ENCODE measurements at places on chromosomes 16 and 17.

DNA sequence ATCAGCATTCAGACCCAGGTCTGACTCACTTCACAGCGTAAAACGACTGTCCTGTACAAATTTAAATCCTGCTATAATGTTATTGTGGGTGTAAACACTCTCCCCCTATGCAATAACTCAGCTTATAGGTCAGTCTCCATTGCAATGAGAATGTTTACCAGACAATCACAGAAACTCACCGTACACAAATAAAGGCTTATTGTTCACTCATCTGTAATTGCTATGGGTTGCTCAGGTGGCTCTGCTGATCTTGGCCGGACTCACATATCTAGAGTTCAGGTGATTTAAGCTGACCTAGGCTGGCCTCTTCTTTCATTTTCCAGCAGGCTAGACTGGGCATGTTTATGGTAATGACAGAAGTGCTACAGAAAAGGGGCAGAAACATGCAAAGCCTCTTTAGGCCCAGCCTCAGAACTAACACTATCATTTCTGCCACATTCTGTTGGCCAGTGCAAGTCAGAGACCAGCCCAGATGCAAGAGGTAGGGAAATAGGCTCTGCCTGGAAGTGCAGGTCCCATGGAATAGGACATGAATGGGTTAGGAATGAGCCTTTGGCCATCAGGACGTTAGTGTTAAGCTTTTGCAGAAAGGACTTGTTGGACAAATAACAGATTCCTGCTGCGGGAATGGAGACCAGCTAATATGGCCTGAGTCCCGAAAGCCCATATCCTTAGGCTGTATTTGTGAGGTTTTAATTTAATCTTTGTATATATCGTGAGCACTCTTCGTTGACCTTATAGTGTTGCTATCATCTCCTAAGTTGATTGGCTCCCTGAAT is 44.0 kb downstream of the HLF start:
- no peak for DNase-seq

- DNase-seq: no peak
These were observed 662.5 kb upstream of the SOX9 start for GRCh38 chr17:71458322-71458721.

DNA sequence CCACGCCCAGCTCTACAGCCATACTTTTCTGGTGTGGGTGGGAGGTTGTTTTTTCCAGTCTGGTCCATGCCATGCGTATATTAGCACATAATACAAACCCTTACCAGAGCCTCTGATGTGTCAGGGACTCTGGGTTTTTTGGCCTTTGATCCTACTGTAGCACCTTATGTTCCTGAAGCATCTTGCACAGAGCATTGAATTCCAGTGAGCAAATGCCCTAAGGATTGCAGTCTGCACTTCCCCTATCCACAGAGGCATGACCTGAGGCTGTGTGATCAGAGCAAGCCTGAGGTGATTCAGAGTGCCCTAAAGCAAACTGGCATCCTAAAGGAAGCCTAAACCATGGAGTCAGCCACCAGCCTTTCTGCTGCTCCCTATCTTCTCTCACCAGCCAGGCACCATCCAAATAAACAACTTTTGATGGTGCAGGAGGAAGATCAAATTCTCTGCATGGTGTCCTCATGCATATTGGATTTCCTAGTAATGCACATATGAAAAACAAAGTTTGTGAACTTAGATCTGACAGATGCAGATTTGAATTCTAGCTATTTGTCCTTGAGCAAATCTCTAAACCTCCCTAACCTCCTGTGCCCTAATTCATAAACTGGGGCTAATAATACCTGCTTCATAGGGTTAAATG is 41.2 kb upstream of the HAS3 start:
- DNase-seq: no peak

DNA sequence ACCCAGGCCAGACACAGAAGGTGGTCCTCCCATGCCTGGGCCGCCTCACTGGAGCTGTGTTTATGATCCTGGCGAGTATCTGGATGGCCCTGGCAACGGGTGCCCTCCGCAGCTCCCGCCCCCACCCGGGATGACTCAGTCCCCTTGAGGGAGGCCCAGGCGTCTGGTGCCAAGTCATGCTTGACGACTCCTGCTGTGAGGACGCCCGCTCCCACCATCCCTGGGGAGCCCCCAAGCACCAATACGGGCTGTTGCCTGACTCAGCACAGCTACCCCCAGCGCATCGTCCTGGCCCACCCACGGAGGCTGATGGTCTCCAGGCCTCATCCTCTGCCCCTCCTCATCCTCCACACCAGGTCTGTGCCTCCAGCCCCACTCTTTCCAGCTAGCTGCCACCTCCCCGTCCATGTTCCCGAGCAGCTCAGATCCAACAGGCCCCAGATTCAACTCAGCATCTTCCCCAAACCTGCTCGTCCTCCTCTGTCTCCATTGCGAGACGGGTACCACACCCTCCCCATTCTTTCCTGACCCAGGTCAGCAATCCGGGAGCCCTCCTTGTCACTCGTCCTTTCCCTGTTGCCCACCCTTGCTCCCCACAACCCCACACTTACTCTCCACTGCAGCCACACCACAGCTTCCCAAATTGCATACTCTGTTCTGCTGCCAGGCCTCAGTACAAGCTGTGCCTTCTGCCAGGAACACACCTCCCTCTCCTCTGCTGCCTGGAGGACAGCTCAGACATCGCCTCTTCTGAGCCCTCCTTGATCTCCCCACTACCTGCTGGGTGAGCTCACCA is 2.6 kb downstream of the CAMKK1 start:
- DNase-seq: no peak

GRCh38 chr17:5078106-5079028 is at the start of gene ZFP3:
TSS of gene ZFP3 (plus strand) at chr17:5078467. CDS start at chr17:5091505, 13,038 bp downstream.
- DNase-seq: peak; percentile 85

GRCh38 chr17:44487170-44487569 is 16.0 kb downstream of the GPATCH8 start:
- DNase-seq: no peak

DNA sequence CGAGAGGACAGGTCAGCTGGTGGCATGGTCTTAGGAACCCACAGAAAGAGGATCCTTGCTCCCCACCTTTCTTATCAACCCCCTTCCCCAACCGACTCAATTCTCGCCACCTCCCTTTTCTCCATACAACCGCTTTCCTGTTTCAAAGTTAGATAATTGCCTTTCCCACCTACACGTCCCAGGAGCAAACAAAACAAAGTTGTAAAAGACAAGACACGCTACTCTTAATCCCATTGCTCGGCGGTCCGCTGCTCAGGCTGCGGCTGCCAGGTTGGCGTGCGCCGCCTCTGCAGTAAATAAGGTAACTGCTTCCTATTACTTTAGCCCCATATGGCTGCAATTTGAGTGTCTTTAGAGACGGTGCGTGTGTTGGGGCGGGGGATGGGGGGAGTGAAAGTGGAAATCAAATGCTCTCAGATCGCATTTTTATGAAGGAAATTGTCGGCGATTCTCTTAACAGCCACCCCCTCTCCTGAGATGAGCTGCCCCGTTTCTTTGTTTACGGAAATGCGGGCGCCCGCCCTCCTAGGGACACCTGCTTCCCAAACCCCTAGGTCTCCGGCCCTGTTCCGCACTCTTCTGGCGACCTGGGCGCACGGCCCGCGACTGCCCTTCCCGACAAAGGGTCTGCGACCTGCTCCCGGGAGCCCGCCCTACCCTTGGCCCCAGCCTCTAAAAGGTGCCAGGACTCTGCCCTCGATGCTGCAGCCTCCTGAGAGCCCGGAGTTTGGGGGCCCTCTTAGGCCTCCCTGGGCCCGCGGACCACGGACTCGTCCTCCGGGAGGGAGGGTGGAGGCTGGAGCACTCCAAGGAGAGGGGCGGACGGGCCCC is 3.7 kb upstream of the CBX8 start:
- peak; percentile 54 for DNase-seq

DNA sequence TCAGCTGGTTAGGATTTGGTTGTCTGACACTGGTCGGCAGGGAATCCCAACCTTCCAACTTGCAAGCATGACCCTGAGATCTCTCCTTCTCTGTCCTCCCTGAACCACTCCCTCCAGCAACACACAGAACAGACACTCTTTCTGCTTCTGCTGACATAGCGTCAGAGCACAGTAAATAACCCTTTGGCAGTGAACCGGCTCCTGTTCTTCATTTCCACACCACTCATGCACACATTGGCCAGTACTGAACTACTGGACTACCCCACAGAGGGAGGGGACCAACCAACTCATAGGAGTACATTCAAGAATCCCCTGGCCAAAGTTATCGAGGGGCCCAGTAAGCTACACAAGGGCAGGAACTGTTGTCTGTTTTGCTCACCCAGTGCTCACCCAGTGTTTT is 138.2 kb downstream of the ZNF423 start:
- DNase-seq: no peak

GRCh38 chr17:65918916-65919315 is 273.0 kb downstream of the CEP112 start:
- no peak for DNase-seq

DNA sequence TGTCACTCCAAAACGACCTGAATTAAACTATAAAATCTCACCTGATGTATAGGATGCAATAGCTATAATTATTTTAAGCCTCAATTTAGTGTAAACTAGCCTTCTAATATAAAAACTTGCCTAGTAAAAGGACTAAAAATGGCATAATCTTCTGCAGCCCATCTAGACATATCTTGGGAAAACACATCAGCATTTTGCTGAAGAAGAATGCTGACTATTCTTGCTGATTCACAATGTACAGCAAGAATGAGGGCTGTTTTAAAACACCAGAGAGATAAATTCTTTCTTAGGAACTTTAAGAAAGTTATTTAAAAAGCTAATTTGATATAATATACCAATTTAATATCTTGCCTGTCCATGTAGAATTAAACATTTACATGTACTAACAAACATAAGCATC is 63.2 kb downstream of the SHCBP1 start:
- DNase-seq: no peak

- peak; percentile 70 for DNase-seq
These were observed 7.1 kb upstream of the FTSJ3 start for GRCh38 chr17:63834431-63835166.

- DNase-seq: no peak
These were observed 258.0 kb downstream of the PMP22 start for GRCh38 chr17:15007147-15007553.

GRCh38 chr16:4680673-4681470 is 12.5 kb upstream of the NUDT16L1 start:
- no peak for DNase-seq

- DNase-seq: no peak
These were observed 173.6 kb downstream of the PHKB start for GRCh38 chr16:47634727-47635126.

DNA sequence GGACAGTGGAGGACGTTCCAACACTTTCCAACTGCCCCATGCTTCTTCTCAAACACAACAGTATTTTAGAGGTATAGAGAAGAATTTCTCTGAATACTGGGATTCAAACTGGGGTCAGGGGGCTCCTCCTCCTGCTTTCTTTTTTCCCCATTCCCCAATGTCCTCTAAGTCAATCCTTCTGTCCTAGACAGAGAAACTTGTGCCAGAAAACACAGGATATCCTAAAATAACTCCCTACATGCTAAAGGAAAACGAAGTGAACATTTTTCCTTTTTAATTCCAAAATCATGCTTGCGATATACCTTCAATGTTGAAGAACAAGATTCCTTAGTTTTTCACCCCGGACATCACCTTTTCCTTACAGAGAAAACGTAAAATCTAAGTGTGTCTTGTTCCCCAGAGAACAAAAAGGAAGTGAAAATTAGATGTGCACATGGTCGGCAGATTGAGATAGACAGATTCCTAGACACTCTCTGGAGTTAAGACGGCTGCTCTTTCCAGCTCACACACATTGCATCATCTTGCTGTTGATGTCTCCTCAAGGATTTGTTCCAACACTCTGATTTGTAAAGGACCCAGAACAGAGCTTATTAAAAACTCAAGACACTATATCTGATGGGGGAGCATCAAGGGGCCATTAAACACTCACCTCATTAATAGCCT is 228.2 kb downstream of the GRIN2A start:
- no peak for DNase-seq

DNA sequence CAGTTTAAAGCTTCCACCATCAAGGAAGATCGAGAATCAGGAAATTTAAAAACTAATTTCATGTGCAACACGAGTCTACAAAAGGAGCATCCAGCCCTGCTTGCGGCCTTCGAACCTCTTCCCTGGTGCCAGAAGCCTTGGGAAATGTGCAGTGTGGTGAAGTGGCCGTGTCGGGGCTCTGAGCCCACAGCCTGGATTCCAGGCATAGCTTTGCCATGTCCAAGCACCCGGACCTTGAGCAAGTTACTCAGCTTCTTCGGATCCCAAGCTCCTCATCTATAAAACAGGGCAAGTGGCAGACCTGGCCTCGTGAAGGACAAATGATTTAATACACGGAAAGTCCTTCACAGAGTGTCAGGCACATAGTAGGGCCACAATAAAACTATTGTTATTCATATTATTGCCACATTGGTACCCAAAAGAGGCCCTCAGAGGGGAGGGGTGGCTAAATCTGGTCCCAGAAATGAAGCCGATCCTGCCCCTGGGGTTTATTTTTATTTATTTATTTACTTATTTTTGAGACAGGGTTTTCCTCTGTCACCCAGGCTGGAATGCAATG is 34.8 kb downstream of the COTL1 start:
- no peak for DNase-seq

DNA sequence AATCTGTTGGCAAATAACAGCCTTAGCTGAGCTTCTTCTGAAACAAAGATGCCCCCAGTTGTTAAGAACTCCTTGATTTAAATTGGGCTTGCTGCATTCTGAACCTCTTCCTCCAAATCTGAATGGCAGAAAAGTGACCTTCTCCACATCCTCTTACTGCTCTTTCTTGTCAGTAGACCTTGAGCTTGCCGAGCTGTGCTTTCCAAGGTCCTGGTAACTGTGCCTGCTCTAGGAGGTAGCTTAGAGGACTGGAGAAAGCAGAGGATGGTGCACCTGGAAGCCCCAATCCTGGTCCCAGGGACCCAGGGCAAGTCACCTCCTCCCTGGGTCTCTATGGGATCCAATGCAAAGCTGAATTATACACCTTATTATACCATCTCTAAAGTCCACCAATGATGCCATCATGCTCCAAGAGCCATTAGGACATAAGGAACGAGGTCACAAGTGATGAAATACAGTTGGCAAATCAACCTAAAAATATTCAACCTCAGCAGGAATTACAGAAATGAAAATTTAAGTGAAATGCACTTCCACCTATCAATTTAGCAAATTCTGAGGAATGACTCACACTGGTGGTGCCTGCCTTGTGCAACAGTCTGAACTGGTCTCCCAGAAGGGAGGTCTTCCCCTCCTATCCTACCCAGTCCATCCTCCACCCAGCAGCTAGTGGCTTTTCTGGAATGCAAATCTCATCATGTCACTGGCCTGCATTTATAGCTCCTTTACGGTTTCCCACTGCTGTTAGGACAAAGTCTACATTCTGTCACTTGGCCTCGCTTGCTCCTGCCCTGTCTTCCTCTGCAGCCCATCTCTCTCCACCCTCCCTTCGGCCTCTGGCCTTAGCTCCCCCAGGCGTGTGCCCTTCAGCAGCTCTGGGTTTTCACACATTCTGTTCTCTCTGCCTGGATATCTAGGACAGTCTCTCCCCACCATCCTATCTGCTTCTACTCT is 36.6 kb downstream of the TOM1L2 start:
- no peak for DNase-seq

DNA sequence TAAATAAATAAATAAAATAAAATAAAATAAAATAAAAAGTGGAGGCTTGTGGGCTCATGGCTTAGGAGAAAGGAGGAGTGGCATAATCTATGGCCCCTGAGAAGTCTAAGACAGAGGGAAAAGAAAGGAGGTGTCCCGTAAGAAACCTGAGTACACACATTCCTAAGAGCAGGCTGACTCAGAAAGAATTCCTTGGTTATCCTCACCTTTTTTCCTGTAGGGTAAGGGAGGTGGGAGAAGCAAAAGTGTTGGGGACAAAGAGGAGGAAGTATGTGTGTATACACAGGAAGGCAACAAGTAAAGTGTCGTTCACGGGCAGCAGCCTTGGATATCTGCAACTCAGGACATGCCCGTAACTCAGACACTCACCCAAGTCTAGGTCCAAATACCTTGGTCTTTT is 29.3 kb downstream of the MARF1 start:
- no peak for DNase-seq
